ENCODE measurements at places on chromosomes 2 and 18. TPM values are rescaled to one million over a fixed set of nuclear protein-coding genes. Genes with fewer than 3 reads are reported as not detected.

DNA sequence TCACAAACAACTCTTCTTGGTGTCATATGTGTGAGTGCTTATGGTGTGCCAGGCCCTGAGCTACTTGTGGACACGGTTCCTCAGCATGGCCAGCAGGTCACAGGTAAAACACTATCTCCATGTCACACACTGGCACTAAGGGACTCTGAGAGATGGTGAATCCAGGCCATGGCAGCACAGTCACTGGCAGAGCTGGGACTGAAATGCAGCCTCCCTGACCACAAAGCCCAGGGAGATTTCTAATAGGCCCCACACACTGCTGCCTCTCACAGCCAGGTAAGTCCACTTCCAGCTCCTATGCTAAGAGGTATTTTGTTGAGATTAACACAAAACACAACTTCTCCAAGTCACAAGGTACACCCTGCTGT lies 92.0 kb downstream of the ACTR2 start:
- no peak for DNase-seq

- no peak for DNase-seq
These were observed 155.2 kb downstream of the GALNT1 start for GRCh38 chr18:35736696-35737095.

DNA sequence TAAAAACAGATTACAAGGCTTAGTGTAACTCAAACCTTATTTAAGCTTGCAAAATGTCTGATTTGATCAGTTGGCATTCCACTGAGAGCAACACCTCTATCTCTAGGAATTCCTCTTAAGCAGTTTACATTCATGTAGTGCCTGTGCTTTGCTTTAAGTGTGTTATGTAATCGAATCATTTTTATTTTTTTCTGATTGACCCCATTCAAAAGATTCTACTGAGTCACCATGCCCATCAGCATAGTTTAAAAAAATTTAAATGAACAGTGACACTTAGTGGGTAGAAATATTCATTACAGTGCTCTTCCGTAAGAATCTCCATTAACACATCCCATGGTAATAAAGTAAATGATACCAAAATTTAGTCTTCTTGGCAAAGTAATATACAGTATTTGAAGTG lies 67.8 kb upstream of the SLC4A10 start:
- DNase-seq = peak; percentile 4

DNA sequence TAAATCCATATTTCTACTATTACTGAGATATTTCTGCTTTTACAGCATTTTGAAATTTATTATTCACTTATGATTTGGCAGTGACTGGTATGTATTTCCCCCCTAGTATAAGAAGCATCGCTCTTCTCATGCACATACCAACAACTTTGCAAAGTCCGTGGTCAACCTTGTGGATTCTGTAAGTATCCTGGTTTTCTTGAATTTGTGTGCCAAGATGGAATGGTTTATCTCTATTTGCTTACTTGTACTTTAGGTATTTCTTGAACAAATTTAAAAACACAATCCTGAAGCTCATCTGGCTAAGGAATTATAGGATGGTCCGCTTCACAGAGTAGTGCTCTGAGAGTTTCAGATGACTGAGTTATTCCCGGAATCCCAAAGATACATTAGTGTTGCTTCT lies 85.0 kb upstream of the FAM237A start:
- no peak for DNase-seq

The PROC gene
- total RNA-seq = 1.3 TPM

DNA sequence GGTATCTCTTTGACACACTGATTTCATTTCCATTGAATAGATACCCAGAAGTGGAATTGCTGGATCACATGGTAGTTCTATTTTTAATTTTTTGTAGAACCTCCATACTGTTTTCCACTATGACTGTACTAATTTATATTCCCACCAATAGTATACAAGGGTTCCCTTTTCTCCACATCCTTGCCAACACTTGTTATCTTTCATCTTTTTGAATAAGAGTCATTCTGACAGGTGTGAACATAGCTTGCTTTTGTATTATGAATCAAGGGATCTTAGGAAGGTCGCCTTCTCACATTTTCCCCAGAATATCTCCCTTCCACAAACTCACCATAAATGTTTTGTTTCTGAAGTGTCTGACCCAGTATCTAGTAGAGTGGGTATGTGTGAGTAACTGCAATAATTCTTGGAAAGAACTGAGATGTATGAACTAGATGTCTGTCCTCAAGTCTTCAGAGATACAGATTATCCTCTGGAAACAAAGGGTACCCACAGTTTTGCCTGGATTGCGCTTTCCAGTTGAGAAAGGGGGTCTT lies 17.1 kb upstream of the SP3 start:
- no peak for DNase-seq

GRCh38 chr2:42964439-42965083 lies 172.2 kb upstream of the HAAO start:
- no peak for DNase-seq

The TNFRSF11A gene
- total RNA-seq = 7.4 TPM

DNA sequence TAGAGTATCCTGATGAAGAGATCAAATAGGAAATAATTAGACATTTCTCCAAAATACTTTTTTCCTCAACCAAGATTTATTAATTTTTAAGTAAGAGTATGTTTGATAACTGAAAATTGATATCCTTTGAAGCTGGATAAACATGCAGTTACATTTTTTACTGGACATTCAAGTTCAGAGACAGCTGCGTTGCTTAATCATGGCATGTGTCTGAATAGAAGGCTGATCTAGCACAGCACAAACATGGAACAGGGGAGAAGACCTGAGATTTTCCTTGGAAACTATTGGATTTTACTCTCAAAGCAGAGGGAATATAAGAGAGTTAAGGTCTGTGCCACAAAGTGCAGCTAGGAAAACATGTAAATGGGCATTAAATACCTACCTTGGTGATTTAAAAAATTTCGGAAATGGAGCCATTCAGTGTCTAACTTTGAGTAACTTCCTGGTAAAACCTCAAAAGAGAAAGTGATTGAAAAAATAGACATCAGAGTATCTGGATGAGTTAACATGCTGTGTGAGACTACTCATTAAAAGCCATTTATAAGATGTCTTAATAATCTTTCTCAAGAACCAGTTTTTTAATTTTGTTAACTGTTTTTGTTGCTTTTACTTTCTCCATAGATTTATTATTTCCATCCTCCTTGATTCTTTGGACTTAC lies 31.8 kb downstream of the CRIM1 start:
- DNase-seq = no peak

DNA sequence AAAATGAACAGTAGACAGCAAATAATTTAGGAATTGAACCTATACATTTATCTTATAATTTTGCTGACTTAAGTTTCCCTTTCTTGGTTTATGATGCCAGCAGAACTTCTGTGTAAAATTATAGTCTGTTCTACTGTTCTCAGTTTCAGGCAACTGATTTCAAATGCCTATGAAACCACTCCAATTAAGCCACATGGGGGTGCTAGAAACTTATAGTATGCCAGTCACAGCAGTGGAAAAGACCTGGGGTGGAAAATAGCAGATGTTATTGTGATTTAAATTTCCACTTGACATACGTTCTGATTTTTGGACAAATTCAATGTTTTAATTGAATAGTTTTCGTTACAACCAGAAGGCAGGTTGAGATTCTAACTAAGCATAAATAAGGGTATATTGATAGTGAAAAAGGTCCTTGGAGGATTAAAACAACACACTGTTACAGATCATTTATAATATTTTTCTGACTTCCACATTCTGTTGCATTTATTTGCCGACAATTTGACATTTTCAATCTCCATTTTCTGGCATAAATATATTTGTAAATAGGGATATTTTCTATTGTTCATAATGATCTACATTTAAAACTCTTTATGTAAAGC lies 61.4 kb downstream of the CPS1 start:
- DNase-seq = peak; percentile 48

The BOLL gene
- not detected for total RNA-seq

DNA sequence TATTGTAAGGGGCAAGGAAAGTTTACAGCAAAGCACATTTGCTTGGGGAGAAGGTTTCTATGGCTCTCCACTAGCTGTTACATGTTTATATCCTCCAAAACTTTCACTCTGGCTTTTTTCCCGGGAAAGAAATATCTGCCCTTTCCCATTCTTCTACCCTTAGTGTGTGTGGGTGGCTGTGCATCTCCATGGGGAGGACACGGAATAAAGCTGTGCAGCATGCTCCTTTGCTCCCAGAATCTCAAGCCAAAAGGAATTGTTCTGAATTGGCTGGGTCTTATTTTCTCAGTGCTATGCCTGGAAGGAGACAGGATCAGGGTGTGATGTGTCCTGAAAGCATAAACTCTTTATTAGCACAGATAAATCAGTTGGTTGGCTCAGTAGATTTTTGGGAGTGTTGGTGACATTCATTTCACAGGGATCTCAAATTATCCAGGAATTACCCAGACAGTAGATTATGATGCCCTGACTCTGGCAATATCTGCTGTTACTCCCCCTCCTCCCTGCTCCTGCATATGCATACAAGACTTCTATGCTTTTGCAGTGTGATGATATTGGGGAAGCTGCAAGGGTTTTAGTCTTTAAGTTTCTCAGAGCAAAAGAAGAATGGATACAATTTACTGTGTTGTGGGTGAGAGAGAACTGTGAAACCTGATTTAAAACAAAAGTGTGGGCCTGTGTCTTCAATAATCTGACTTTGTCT lies 63.1 kb downstream of the PARD3B start:
- DNase-seq = no peak

DNA sequence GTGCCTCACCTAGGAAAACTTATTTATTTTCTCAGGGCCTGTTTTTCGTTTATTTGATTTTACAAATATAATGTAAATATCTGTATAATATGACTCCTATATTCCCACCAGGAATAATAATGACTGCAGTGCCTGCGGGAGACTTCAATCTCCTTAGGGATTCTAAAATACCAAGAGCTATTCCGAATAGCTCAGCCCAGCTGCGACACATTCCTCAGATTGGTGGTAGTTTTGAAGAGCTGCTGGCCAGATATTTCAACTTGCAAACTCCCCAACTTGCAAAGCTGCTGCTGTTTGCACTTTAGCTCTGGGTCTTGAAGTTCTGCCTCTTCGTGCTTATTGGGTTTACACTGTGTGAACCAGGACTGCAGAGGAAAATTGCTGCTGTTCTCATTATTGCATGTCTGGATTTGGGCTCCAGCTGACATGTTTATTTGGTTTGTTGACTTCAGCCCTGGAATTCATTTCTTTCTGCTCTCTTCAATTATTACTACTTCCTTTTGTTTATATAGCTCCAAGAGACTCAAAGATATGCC lies 480.2 kb upstream of the CHST9 start:
- DNase-seq = no peak

GRCh38 chr2:26722328-26722727 lies 29.8 kb downstream of the KCNK3 start:
- DNase-seq = no peak

DNA sequence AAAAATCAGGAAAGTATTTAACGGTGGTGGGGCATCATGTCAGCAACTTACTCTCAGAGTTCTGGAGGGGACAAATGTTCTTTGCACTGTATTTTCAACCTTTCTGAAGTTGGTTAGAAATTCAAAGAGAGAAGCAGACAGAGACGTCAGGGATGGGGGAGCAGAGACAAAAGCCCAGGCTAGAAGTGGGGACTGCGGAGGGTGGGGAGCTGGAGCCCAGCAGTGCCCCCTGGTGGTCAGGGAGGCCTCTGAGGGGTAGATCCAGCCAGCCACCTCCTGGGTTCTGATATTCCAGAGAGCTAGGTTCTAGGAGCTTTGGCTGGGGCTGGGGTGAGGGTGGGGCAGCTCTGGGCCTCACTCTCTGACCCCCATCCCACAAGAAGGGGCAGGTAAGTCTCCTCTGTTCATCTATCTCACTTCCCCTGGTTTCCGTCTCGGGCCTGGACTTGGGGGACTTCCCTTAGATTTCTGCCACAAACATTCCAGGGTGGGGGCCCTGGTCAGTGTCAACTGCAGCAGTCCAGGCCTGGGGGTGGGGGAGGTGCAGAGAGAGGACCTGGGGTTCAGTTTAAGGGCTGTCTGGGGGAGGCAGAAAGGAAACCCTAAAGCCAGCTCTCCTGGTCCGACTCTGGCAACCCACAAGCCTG lies 8.9 kb downstream of the TNS1 start:
- DNase-seq = peak; percentile 56

DNA sequence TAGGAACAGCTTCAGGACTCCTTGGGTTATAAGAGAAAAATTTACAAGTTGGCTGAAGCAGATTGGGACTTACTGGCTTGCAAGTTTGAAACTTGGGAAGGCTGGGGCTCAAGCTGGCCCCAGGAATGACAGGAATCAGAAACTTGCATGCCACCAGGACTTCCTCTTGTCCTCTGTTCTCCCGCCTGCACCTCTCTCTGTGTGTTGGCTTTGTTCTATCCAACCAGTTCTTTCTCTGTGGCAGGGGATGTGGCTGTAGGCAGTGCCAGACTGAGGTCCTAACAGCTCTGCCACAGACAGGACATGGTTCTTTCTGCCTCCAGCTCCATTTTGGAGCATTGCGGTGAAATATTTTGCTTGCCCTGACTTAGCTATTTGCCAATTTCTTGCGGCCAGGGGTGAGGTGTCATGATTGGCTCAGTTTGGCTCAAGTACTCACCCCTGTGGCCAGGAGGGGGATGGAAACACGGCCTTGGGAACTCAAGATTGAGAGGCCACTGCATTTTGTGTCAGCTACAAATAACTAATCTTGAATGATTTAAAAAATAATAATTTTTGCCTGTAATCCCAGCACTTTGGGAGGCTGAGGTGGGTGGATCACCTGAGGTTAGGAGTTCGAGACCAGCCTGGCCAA lies 48.9 kb downstream of the MEP1B start:
- no peak for DNase-seq

GRCh38 chr2:19804639-19805260 lies 97.0 kb downstream of the TTC32 start:
- no peak for DNase-seq

DNA sequence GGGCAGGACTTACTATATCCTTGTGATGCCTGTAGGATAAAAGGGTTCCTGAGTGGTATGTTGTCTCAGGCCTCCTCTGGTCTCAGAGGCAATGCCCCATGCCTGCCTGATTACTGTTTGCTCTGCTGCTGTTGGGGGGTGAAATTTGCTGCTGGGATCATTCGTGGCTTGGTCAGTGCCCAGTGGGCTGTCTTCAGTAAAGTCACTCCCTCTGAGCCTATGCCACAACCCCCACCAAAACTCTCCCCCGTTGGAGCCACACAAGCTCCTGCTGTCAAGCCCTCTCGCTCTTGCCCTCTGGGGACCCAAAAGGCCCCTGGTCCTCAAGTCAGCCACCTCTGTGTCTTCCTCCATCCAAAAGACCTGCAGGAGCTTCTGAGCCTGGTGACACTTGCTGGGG lies 38.6 kb upstream of the TGIF1 start:
- no peak for DNase-seq

The DLX2 gene
- not detected for total RNA-seq

DNA sequence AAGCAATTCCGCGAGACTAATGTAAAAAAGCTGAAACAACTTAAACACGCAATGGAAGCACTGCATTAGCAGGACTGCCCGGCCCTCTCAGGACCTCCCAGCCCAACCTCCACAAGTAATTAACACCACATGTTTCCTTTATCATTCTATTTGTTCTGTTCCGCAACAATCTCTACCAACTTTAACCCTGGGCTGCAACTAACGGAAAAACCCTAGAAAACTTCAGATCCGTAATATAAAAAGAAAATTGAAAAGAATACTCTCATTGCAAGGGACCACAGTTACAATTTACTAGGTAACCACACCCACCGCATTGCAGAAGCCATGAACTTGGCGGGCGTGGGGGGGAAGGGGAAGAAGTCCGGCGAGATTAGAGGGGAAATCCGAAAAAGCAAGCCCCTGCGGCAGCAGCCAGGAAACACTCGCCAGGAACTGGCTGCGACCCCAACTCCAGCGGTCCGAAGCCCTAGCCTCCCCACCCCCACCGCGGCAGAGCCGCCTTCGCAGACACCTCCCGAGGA lies 1.2 kb downstream of the EPB41L3 start:
- no peak for DNase-seq

- no peak for DNase-seq
These were observed 325.5 kb downstream of the IRS1 start for GRCh38 chr2:226474131-226474530.

- DNase-seq = no peak
These were observed 447.1 kb upstream of the CNTNAP5 start for GRCh38 chr2:123578016-123578415.
